Activated T-helper 1 cell treated with anti-CD3 and anti-CD28 coated beads, Interleukin-2, amount 50 U/mL, for 16 hours (primary cell): ENCODE measurements at places on chromosomes 2 and 18.

- no peak for DNase-seq
Observed at GRCh38 chr2:235383272-235383843, 110.5 kb upstream of the AGAP1 start.

DNA sequence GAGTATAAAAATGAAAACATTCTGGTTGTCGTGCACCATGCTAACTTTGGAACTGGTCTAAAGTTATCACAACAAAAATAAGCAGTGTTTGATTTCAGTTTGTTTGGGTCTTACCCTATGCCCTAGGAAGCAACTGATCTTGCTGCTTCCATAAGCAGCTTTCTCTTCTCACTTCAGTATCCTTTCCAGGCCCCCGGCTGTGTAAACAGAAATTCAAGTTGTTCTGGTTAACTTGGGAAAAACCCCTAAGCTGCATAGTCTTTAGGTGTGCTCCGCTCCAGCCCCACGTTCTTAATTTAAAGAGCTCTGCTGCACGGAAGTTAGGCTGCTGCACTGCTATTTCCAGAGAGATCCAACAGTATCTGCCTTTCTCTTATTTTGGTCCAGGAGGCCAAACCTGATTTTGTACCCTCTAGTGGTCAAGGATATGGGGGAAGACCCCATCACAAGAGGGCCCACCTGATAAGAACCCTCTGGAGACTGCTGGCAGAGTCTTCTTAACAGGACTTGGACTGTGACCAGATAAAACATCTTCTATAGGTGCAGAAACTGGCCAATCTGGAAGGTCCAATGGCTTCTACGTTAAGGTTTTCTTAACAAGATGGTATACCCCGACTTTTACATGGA is 69.1 kb downstream of the FEZ2 start:
- no peak for DNase-seq

- DNase-seq: no peak
Observed at GRCh38 chr18:6057604-6058003, 162.3 kb upstream of the TMEM200C start.

- DNase-seq: no peak
Observed at GRCh38 chr2:157184161-157184895, 73.2 kb upstream of the GALNT5 start.

DNA sequence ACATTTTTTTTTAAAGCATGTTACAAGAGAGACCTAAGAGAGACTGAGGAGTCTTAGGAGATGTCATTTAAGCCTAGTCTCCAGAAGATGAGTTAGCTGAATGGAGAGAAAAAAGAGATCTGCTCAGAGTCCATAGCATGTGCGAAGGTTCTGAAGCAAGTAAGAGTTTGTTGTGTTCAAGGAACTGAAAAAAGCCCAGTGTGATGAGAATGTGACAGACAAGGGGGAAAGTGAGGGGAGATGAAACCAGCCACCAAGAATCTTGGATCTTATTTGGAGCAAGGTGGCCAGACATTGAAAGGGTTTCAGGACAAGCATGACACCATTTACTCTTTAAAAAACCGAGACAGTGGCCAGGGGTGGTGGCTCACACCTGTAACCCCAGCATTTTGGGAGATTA is 5.2 kb upstream of the MOB1A start:
- DNase-seq: no peak

- no peak for DNase-seq
Observed at GRCh38 chr2:95009412-95009811, 16.1 kb upstream of the MAL start.

GRCh38 chr18:48172226-48173006 is 236.8 kb downstream of the ZBTB7C start:
- DNase-seq: no peak

DNA sequence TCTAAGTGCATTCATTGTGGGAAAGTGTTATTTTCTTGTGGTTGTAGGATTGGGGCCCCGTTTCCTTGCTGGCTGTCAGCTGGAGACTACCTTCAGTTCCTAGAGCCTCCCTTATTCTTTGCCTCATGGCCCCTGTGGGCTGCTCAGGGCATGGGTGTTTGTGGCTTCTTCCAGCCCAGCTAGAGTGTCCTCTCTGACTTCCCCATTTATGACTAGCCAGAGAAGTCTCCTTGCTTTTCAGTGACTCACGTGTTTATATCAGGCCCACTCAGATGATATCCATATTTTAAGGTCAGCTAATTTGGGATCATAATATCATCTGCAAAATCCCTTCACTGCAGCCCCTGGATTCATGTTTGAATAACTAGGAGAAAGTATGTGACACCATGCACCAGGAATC is 62.8 kb downstream of the DTNA start:
- no peak for DNase-seq

GRCh38 chr2:236254001-236254400 is 10.2 kb downstream of the ASB18 start:
- no peak for DNase-seq

DNA sequence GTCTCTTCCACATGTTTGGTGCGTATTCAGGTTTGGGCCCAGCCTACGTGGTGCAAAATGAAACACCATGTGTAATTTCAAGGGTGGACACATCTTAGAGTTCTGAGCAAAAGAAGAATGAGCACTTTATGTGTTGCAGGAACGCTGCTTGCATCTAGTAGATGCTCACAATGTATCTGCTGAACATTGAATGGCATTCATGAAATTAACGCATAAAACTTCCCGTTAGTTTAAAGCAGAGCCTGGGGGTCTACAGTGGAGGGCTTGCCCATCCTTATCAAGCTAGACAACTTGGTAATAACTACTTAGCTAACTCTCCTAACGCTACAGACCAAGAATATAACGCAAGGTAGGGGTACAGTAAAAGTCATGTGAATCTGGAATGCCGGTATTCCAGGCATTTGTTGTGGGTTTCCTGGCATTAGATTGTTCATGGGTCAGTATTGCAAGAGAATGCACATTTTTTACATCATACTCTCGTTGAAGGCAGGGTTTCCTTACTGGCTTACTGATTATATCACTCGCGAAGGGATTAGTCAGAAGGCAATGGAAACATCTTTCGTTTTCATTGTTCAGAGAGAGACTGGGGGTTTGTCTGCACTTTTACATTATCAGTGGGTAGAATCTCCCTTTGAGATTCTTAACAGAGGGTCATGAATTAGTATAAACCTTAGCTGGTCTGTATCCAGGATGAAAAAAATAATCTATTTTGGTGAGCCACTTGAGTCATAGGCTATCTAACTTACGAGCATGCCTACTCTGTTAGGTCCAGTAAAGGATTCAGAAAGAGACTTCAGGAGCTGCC is 229.5 kb upstream of the EPAS1 start:
- no peak for DNase-seq

GRCh38 chr2:41966920-41967319 is 80.9 kb upstream of the PKDCC start:
- no peak for DNase-seq

GRCh38 chr2:136534811-136535210 is 230.5 kb upstream of the THSD7B start:
- DNase-seq: no peak

DNA sequence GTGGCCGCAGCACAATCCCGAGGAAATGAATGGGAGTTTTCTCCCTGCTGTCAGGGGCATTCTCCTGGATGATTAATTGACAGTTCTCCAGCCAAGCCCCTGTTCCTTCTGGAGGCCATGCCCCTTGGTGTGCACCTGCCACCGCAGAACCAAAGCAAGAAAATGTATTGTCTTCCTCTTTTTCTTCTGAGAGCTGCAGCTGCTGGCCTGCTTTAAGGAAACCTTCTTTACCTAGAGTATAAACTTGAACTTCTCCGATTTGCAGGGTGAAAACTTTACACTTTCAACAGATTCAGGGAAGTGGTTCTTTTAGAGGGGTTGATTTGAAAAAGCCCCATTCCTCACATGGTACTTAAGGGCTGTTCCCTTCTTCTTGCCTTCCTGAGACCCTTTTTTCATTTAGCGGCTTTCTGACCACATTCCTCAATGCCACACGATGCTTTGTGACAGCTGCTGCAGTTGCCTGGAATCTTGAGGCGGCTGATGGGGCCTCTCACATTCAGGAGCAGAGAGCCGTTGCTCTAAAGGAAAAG is 402.8 kb downstream of the TXNL1 start:
- DNase-seq: no peak

DNA sequence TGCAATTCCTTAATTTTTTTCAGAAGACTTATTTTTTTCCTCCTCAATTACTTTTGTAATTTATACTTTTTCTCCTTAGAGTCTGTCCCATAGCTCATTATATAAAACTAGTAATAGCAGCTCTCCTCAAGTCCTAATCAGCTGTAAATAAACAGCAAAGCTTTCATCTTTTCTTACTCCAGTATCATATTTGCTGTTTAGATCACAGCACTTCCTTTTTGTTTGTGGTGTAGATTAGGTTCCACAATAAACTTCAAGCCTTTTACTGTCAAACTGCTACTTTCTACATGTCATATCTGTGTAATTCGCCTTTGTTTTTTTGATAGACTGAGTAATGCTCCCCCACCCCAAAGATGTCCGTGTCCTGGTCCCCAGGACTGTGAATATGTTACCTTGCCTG is 25.5 kb downstream of the GCG start:
- no peak for DNase-seq

GRCh38 chr2:170271340-170271739 is 93.4 kb downstream of the MYO3B start:
- no peak for DNase-seq

DNA sequence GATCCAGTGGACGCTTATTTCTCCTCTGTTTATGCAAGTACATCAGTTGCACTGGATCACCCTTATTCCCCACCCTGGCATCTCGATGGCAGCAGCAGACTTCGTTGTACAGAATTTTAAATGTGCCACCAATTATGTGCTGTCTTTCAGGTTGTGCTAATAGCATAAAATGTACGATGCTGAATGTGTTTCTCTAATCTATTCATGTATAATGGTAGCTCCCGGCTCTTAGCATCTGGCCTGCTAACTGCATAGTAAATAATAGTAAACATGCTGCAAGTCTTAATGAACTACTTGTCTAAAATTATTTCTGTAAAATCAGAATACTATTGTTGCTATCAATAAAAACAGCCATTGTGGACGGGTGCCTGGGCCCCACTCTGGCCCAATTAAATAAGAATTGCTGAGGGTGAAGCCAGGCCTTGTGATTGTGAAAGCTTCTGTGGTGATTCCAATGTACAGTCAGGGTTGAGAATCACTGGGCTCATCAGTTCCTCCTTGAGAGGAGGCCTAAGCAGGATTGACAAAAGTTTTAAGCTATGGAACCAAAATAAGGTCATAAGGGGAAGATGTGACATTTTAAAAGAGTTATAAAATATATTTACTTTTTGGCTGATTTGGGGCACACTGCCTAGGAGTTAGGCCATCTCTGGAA is 14.4 kb upstream of the MYO3B start:
- no peak for DNase-seq

DNA sequence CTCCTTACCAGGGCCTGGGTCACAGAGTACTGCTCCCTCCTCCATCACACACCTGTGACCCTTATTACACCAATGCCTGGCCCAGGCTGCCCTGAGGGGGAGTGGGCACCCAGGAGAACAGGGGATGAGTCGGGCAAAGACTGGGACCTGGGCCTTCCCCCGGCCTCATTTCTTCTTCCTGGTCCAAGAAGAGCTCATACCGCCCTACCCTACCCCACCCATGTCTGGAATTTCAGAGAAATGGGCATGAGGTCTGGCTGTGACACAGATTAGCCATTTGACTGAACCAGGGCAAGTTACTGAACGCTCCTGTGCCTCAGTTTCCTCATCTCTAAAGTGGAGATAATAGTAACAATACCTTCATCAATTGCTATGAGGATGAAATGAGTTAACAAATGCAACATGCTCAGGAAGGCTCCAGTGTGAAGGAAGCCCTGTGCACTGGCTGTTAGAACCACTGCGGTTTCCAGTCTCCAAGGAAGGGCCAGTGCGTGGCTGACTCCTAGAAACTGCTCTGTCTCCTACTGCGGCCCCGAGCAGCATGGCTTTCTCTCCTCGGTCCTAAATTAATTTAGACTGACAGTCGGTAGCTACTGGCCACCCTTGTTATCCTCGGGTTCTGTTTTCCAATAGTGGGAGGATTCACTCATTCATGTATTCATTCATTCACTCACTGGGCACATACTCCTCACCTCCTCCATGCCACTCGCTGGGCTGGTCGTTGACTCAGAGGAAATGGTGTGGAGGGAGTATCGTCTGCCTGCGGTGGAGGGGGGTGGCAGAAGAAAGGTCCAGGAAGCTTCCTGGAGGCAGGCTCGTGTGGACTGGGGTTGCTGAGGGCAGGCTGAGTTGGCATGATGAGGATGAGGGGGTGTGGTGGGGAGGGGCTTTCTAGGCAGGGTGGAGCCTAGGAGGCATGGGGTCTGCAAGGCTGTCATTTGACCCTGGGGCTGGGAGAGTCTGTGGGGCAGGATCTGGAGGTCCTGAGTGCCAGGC is 175.6 kb downstream of the GLI2 start:
- DNase-seq: no peak

GRCh38 chr2:147714582-147714981 is 130.2 kb upstream of the ACVR2A start:
- no peak for DNase-seq

DNA sequence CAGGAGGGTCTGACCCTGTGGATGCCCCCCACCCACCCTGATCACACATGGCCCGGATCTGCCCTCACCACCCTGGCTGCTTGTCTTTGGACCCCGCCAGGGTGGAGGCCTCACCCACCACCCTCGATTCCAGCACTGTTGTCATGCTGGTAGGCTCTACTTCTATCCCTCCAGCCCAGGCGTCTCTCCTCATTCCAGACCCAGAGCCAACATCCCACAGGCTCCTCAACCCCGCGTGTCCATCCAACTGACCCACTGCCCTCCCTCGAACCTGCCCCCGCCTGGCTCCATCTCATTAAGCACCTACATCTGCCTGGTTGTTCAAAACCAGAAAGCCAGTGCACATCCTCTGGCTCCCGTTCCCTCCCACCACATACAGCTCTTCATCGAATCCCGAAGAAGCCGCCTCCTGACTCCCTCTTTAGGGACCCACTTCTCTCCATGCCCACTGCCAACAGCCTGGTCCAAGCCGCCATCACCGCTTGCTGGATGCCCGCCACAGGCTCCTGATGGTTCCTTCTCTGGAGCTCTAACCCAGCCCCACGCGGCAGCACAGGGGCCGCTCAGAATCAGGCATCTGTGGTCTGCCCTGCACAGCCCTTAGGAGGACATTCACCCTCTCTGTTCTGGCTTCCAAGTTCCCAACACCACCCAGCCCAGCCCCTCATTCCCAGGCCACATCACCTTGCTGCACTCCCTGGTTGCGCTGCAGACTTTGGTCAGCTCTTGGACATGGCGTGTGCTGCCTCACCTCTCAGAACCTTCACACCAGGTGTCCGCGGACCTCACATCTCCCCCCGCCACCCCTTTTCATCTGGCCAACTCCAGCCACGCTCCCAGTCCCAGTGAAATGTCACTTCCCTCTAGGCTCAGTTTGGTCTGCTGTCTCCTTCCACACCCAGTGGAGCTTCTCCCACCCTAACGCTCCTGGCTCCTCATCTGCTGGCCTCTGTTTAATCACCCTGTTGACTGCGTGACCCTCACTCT is 43.0 kb downstream of the EMX1 start:
- no peak for DNase-seq

- no peak for DNase-seq
Observed at GRCh38 chr2:58911877-58912276, 670.8 kb upstream of the FANCL start.

- no peak for DNase-seq
Observed at GRCh38 chr18:2147476-2148230, 423.7 kb downstream of the METTL4 start.
